ENCODE measurements at places on chromosomes 11 and 22. TPM values are rescaled to one million over a fixed set of nuclear protein-coding genes. Genes with fewer than 3 reads are reported as not detected.

DNA sequence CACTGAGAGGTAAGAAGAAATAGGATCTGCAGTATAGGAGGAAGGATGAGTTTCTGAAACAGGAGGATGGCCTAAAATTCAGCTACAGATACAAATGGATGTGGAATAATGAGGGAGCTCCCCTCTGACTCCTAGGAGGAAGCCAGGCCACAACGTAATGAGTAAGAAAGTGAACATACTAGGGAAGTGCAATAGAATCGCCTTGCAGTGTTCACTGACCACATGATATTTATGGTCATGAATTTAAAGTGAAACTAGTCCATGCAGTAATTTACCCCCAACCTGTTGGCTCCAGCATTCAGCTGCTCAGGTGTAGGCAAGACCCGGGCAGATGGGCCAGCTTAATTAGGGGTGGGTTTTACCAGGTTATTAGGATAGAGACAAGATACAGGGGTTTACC is 101.7 kb downstream of the DEUP1 start:
- DNase-seq, result no peak

- no peak for DNase-seq
Observed at GRCh38 chr11:123129920-123130319, 65.1 kb downstream of the CLMP start.

- DNase-seq, result no peak
Observed at GRCh38 chr22:44463151-44463550, 34.9 kb downstream of the RTL6 start.

DNA sequence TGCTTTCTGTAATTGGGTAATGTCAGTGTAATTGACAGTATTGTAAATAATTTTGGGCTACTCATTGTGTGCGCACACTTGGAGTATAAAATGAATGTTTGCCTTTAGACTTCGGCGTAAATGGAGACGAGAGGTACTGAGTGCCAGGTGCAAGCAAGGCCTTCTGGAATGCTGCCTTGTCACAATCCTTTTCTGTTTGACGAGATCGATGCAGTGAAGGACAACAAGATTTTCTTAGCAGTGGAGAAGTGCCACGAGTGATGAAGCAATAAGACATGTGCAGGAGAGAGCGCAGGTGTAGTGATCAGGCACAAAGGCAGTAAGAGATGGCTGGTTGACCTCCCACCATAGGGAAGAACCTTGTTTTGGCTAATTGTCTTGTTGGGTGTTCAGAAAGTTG is 67.5 kb downstream of the DDX10 start:
- DNase-seq, result no peak

- DNase-seq, result no peak
Observed at GRCh38 chr11:55345306-55345705, 2.3 kb downstream of the OR4A16 start.

- DNase-seq, result no peak
Observed at GRCh38 chr11:64536396-64536941, 54.6 kb upstream of the SLC22A12 start.

Gene PLXNB2
- total RNA-seq, result 60.9 TPM

Gene NEU3
- 8.6 TPM for total RNA-seq

DNA sequence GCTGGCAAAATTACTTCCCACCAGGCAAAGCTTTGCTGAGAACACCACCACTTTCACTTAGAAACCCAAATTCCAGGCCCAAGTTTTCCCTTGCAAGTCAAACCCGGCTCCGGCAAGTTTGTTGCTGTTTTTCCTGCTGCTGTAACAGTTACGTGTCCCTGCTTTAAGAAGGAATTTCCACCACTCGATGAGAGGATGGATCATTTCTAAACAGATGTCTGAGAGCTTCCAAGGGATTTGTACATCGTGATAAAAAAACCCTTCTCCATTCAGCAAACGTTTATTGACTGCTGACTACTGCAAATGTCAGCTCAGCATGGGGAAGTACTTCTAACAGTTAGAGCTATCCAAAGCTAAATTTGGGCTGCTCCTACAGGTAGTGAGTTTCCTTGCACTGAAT is 19.7 kb downstream of the P2RX3 start:
- no peak for DNase-seq

Gene HBE1
- total RNA-seq, result not detected

DNA sequence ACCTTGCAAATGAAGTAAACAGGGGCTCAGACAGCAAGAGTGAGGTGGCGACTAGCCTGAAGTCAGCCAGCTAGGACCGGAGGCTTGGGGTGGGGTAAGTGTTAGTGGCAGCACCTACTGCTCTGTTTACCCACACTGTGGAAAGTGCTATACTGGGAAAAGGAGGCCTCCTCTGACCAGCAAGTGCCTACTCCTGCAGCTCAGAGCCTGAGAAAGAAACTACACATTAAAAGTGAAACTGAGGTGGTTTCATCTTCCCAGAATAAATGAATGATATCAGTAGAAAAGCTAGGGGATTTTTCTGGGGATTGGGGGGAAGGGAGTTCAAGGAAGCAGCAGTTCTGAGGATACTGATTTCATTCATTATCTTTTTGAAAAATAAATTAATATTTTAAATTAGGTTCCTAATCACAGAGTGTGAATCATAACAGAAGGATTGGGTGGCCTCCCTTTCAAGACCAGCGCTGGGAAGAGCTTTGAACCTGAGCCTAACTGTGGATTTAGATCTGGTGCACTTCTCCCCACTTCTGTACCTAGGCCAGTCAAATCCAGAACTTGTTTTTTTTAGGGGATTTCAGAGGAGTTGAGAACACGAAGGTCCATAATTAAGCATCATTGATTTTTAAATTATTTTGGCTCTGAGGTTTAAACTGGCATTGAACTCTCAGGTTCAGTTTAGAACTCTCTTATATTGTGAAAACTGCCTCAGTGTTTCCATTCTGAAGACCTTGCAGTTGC is 48.1 kb upstream of the GRAMD1B start:
- DNase-seq, result no peak

DNA sequence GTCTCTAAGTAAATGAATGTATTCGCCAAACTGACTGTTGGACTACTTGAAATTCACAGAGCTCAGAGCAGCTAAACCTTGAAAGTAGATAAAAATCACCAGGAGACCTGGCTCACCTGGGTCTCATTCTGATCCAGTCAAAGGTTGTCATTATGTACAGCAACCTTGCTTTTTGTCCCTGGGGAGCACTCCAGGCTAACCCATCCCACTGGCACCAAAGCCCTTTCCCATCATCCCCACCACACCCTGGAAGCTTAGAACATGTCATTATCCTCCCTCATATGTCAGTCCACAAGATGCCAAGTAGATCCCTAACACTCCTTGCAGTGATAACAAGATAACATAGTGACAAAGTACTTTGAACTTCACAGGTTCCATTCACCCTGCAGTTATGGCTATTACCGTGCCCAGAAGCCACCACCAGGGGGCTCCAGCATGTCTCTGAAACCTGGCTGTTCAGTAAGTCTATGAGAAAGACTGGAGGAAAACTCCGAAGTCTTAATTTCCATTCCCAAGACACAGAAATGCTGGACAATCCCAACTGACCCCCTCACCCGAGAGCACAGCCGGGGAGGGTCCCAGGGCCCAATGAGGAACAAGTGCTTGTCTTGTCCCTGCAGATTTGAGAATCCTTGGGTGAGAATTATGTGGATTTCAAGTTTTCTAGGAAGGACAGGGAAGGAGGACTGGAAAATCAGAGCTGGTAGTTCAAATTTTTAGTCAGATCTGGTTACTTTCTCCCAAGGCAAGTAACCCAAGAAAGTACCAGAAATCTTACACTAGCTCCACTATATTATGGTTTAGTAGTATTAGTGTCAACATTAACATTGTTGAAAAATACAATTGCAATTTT is 43.0 kb upstream of the USP47 start:
- DNase-seq, result peak; percentile 83

GRCh38 chr11:65213322-65214211 is 31.8 kb downstream of the CAPN1 start:
- DNase-seq, result no peak

- no peak for DNase-seq
Observed at GRCh38 chr11:103872748-103873147, 163.7 kb upstream of the DDI1 start.

Gene SLC37A2
- total RNA-seq, result 1.9 TPM

DNA sequence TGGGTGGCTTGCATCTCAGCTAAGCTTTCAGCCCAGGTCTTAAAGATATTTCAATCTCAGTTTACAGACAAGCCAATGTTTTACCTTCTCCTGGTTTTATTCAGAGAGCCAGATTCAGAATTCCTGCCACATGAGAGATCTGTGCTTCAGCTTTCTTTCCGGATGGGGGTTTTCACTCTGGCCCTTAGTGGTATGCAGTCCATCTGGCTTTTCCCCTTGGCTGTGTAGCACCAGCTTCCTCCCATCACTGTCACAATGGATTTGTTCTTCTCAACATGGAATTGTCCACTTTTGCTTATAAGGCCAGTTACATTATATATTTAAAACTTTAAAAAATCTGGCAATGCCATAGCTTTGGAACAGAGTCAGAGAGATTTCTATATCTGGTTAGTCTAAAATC is 303.9 kb downstream of the ETS1 start:
- no peak for DNase-seq

Gene ZNF215
- total RNA-seq, result 0.44 TPM

Gene C11orf86
- total RNA-seq, result not detected

DNA sequence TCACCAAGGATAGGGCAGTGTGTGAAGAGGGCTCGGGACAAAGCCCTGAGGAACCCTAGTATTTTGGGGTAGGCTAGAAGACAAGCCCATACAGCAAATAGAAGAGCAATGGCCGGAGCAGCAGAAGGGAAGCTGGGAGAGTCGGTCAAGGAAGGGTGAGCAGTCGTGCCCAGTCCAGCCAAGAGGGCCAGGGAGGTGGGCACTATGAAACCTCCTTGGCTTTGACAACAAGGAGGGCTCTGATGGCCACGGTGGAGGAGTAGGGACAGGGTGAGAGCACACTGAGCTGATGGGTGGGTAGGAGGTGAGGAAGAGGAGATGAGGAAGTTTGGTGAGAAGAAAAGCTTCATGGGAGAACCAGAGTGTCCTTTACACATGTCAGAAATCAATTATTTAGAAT is 2.2 kb upstream of the YWHAH start:
- DNase-seq, result no peak

- DNase-seq, result no peak
Observed at GRCh38 chr11:8234425-8234821, 29.3 kb downstream of the LMO1 start.

DNA sequence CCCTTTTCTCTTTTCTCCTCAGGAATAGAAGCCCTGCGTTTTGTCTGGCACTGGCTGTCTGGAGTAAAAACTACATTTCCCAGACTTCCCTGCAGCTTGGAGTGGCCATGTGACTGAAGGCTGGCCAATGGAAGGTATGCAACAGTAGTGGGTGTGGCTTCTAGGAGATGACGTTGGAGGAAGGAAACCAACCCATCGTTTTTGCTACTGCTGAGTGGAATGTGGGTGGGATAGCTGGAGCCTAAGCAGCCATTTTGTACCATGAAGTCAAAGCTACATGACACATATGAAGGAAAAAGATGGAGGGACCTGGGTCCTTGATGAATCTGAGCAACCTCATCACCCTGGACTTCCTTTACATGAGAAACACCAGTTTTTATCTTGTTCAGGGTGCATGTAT is 19.6 kb downstream of the FGF3 start:
- no peak for DNase-seq
